Urinary bladder (tissue), 4 donors: ENCODE measurements at places on chromosomes 12 and 14. TPM values are rescaled to one million over a fixed set of nuclear protein-coding genes. Genes with fewer than 3 reads are reported as not detected.

DNA sequence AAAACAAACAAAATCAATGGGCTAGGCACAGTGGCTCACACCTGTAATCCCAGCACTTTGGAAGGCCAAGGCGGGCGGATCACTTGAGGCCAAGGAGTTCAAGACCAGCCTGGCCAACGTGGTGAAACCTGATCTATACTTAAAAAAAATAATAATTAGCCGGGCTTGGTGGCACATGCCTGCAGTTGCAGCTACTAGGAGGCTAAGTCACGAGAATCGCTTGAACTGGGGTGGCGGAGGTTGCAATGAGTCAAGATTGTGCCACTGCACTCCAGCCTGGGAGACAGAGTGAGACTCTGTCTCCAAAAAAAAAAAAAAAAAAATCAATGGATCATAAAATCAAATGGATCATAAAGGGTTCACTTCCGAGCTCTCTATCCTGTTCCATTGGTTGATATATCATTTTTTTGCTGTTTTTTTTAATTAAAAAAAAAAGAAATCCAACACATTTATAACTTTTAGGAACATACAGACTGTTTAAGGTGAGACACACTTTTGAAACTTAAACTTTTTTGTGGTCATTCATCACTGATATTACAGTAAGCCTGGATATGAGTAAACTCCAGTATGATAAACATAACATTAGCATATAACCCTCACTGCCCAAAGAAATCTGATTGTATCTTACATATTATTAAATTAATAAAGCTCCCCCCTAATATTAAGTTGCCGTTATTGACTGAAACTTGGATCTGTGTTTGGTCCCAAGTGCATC lies 22.1 kb downstream of the MOK start:
- DNase-seq = no peak

Gene TTC6
- total RNA-seq = 7.1 TPM

DNA sequence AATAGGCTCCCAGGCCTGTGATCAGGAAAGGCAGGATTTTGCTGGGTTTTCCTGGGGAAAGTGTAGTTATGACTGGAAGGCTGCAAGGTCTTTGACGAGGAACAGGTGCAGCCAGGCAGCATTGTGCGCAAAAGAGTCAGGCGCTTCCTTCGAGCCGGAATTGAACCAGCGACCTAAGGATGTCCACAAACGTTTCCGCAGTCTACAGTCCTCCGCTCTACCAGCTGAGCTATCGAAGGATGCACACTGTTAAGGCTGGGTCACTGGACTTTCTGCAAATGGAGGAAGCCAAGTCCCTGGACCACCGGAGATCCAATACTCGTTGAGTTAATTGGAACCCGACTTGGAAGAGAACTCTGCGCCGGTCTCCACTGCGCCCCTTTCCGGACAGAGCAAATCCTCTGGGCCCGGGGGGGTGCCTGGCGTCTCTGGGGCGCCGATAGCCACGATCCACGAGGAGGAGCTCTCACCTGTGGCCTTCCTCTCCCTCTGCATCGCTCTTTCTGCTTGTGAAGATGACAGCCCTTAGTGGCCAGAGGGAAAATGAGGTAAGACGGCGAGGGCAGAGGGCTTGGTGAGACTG lies 18.4 kb upstream of the OR6S1 start:
- DNase-seq = no peak

DNA sequence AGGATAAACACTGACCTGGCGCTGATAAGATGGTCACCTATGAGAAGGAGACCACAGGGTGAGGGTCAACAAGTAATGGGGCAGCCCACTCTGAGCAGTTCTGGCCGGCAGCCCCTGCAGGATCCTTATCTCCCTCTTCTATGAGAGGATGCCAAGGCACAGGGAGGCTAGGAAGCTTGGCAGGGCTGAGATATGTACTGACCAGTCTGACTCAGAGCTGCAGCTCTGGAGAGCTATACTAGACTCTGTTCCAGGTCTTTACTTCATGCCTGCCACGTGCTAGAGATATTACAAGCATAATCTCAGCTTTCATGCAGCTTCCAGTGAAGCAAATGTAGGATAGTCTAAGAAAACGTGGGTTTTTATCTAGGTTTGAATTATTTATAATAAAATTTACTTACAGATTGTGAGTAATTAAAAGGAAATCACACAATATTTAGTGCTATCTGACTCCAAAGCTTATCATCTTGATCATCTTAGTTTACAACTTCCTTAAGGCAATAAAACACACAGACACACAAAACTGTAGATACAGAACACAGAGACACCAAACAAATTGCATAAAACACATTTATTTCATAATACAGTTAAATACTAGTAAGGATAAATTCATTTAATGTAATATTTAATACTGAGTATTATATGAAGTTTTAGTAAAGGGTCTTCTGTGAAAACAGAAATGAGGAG lies 32.3 kb downstream of the GIT2 start:
- no peak for DNase-seq

Gene RNASE1
- total RNA-seq = 139 TPM

GRCh38 chr14:103279142-103280025 lies 54.7 kb upstream of the EIF5 start:
- DNase-seq = no peak

Gene GPRC5D
- not detected for total RNA-seq

Gene NPAS3
- total RNA-seq = 7.1 TPM

DNA sequence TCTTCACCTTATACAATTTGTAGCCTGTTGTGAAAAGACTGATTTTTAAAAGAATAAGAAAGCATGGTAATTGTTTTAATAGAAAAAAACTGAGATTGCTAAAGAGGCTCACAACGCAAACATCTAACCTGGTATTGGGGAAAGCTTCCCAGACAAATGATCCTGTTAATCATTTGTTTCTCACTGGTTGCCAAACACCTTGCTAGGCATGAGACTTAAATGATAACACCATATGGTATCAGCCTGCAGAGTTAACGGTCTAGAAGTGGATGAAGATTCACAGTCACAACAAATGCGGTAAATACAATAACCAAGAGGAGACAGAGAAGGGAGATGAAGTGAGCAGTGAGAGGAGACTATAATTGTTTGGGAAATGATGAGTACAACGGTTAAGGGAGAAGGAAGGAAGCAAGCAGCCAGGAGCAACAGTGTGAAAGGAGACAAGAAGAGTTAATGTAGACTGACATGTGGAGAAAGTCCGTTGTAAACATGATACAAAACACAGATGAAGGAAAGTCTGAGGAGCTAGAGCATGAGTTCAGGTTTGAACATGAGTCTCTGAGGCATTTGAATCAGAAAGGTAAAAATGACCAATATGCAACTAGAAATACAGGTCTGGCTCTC lies 19.8 kb downstream of the GXYLT1 start:
- DNase-seq = no peak

GRCh38 chr12:121443911-121444841 lies 44.3 kb downstream of the RNF34 start:
- no peak for DNase-seq

Gene ZDHHC22
- total RNA-seq = 0.16 TPM

Gene CNTN1
- 63.4 TPM for total RNA-seq

Gene TOMM20L
- not detected for total RNA-seq
